LHCN-M2 (cell line): ENCODE measurements at places on chromosomes 6 and 20. TPM values are rescaled to one million over a fixed set of nuclear protein-coding genes. Genes with fewer than 3 reads are reported as not detected.
A peak's percentile ranks its signal among the peaks of the same experiment; 100 is the strongest.

The TP53TG5 gene
- total RNA-seq: not detected in 2 replicates

The THEMIS gene
- total RNA-seq: 0.26 TPM in 1 of 2 replicates, not detected in the other

The SMLR1 gene
- not detected in 2 replicates for total RNA-seq

The CPNE1 gene
- 148 and 168 TPM in 2 replicates for total RNA-seq

The MOG gene
- total RNA-seq: not detected in 2 replicates

The ULBP2 gene
- total RNA-seq: 7.6 and 8.1 TPM in 2 replicates

The CALHM6 gene
- total RNA-seq: 2.7 and 3.9 TPM in 2 replicates

The VSX1 gene
- total RNA-seq: 0.51 TPM in 1 of 2 replicates, not detected in the other

The FLRT3 gene
- 4.1 and 12.8 TPM in 2 replicates for total RNA-seq

The NRSN1 gene
- not detected in 2 replicates for total RNA-seq

The CPXM1 gene
- not detected in 2 replicates for total RNA-seq

The MUCL3 gene
- not detected in 2 replicates for total RNA-seq

- peak; percentile 47 for DNase-seq
Observed at GRCh38 chr6:170178561-170179477, 112.1 kb downstream of the DLL1 start.

DNA sequence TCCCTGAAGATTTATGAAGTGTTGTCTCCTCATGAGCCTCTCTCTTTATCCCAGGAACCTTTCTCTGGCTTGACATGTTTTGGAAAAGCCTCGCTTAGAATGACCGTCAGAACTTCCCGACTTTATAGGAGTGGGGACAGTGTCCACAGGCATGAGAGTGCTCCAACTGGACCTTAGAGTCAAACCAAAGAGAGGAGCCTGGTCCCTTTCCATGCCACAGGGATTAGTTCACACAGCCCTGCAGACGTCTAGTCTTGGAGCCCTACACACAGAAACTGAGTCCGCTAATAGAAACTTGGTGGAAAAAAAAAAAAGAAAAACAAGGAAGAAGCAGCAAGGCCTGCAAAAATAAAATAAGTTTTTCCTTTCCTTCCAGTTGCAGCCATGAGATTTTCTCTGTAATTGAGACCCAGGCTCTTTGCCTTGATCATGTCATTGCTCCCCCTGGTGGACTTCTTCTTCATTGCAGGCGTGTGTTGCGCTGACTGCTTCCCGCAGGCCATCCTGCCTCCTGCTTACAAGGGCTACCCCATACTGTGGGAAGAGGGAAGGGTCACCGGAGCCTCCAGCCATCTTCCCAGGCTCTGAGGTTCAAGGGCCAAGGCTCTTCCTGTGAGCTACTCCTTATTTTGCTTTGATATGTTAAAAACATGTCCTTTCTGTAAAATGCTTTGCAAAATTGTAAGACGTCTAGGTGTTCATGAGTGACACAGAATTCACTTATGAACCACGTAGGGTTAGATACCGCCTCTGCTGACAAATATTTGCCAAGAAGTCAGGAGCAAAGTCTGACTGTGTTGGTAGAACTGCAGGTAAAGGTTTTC is 201.0 kb downstream of the UST start:
- peak; percentile 74 for DNase-seq

GRCh38 chr6:95087394-95088097 is 489.8 kb upstream of the MANEA start:
- peak; percentile 82 for DNase-seq

DNA sequence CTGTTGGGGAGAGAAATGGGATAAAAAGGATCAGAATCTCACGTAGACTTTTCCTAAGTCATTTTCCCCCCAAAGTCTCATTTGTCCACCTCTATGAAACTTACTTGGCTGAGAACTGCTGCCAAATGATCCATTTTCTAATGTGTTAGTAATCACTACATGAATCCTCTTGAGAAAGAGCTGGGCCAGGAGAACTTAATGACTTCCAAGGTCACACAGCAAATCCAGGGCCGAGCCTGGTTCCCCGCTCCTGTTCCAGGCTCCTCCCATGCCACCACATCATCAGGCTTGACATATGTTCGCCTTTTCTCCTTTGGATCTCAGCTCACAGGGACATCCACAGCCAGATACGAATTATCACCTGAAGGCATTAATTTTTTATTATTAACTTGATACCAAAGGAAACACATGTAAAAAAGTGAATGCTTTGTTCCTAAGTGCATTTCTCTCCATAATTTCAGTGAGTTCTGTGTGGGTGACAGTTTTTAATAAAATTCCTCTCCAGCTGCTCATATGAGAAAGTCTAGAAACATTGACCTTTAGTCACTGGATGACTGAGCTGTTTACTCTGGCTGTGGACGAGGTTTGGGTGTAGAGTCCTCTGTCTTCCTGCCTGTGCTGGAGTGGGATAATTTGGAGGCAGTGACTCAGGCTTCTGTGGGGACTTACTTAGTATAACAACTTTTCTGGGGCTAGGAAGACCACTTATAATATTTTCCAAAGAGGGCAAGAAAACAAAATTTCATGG is 276.3 kb downstream of the PAX1 start:
- DNase-seq: peak; percentile 77

DNA sequence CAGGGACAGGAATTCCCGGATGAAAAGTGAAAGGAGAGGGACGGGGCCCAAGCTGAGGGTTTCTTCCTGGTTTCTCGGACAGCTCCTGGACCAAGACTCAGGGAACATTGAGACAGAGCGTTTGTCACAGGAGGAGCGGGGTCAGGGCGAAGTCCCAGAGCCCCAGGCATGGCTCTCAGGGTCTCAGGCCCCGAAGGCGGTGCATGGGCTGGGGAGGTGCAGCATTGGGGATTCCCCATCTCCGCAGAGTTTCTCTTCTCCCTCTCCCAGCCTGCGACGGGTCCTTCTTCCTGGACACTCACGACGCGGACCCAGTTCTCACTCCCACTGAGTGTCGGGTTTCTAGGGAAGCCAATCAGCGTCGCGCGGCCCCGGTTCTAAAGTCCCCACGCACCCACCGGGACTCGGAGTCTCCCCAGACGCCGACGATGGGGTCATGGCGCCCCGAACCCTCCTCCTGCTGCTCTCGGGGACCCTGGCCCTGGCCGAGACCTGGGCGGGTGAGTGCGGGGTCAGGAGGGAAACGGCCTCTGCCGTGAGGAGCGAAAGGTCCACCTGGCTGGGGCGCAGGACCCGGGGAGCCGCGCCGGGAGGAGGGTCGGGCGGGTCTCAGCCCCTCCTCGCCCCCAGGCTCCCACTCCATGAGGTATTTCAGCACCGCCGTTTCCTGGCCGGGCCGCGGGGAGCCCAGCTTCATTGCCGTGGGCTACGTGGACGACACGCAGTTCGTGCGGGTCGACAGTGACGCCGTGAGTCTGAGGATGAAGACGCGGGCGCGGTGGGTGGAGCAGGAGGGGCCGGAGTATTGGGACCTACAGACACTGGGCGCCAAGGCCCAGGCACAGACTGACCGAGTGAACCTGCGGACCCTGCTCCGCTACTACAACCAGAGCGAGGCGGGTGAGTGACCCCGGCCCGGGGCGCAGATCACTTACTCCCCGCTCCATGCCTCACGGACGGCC is 54.6 kb upstream of the POLR1H start:
- peak; percentile 6 for DNase-seq

- no peak for DNase-seq
Observed at GRCh38 chr20:35610833-35611427, 4.7 kb upstream of the SPAG4 start.

GRCh38 chr6:116206231-116206903 is 47.5 kb downstream of the TSPYL4 start:
- peak; percentile 17 for DNase-seq

DNA sequence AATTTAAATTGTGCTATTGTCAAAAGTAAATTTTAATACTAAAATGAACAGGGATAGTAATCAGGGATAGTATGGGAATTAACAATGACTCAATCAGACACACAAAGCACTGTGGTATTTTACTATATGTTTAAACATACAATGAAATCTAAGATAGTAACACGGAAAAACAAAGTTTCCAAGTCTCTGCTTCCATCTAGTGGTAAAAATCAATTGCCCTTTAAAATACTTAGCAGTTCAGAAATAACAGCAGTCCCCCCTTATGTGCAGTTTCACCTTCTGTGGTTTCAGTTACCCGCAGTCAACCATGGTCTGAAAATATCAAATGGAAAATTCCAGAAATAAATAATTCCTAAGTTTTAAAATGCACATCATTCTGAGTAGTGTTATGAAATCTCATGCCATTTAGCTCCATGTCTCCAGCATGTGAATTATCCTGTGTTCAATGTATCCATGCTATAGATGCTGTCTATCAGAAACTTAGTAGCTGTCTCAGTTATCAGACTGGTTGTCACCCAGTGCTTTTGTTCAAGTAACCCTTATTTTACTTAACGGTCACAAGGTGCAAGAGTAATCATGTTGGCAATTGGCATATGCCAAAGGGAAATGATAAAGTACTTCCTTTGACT is 58.5 kb downstream of the AHI1 start:
- DNase-seq: no peak

DNA sequence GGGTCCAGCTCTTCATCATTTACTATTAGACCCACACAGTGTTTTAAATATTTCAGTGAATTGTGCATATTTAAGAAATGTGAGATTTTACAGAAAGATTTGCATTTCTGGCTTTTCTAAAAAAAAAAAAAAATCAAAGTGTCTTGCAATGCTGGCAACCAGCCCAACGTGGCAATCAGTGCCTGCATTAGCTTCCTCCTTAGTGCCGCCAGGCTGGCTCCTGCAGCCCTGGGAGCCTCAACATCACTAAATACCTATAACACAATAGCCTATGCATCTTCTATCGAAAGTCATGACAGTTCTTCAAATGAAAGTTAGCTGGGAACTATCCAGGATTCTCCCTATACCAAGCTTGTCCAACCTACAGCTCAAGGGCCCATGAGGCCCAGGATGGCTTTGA is 9.4 kb upstream of the CD93 start:
- DNase-seq: no peak

DNA sequence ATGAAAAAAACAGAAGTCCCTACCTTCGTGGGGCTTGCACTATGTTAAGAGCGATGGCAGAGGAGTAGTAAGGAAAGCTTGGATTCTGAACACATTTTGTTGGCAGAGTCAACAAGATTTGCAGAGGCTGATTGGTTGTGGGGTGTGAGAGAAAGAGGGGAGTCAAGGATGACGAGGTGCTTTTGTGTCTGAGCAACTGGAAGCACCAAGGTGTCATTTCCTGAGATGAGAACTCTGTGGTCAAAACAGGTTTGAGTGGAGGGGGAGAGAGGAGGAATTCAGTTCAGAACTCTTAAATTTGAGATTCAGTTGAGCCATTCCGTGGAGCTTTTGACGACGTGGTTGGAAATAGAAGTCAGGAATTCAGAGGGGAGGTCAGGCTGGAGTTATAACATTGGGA is 3.5 kb downstream of the OCSTAMP start:
- DNase-seq: no peak

- DNase-seq: no peak
Observed at GRCh38 chr6:117601811-117602150, 530 bp downstream of the GOPC start.

- no peak for DNase-seq
Observed at GRCh38 chr20:8057871-8058270, 38.3 kb upstream of the TMX4 start.

GRCh38 chr6:42774201-42774600 is 7.7 kb upstream of the BICRAL start:
- no peak for DNase-seq

GRCh38 chr6:126535595-126535994 is 195.7 kb downstream of the CENPW start:
- peak; percentile 14 for DNase-seq

DNA sequence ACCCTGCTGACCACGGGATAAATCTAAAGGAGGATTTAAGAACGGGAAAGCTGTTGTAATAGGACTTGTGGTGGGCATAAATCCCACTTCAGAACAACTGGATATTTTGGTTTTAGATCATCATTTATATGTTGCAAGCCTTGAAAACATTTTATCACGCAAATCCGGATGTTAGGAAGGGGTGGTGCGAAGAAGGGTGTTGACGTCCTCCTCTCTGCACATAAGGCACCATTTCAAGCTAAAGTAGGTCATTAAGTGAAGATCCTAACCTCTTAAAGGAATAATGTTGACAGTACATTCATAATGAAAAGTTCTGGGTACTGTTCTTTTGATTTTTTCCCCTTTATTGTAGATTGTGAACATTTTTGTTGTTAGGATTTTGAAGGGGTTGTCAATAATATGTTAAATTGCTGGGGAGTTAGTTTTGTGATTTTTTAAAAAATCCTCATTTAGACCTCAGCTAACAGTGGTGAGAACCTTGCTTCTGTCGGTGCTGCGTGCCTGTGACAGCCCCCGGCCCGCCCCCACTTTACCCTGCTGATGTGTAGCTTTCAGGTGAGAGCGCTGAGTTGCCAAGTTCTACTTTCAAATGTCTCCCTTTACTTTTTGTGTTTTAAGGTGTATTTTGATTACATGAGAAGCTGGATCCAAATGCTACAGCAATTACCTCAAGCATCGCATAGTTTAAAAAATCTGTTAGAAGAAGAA is 88.8 kb downstream of the MAP3K4 start:
- no peak for DNase-seq

GRCh38 chr6:134435814-134436280 is 117.9 kb upstream of the SGK1 start:
- DNase-seq: no peak

DNA sequence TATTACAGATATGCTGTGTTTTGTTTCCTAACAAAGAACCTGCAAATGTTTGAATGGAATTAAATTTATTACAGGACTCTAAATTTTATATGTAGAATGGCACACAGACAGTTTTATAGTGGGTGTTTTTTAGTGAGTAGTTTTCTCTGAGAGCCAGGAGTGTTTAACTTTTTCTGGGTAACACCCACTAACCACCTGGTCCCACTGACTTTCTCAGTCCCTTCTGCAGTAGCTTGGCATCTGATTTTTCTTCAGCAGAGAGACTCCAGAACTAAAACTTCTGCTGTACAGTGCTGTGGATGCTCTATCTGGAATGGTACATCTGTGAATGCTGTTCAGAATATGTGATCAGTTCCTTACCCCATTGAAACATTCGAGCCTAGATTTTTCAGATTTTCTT is 6.3 kb downstream of the YWHAB start:
- no peak for DNase-seq

DNA sequence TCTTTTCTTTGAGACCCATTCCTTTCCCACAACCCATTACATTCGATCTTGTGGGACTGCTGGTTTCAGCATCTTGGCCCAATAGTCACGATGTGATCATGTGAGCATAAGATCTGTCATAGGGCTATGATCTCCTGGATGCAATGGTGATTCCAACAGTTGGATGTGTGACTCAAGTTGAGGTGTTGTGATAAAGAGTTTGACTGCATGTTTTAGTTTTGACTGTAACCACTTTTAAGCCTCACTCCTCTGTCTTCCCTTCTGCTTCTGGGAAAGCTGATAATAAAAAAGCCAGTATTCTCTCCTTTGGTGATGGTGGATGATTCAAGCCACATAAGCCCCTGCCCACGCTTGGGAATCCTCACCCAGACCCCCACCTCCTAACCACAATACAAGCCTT is 117.0 kb upstream of the ASCC3 start:
- peak; percentile 81 for DNase-seq

- DNase-seq: peak; percentile 63
Observed at GRCh38 chr20:4613718-4614620, 107.7 kb upstream of the PRND start.
